Activated CD4-positive, alpha-beta T cell treated with anti-CD3 and anti-CD28 coated beads, Interleukin-10, Interleukin-2, amounts not matched to agents 100 ng/mL and 50 ng/mL, durations not matched to agents 16 hours and 8 hours (primary cell): ENCODE measurements at places on chromosomes 16 and 17.

DNA sequence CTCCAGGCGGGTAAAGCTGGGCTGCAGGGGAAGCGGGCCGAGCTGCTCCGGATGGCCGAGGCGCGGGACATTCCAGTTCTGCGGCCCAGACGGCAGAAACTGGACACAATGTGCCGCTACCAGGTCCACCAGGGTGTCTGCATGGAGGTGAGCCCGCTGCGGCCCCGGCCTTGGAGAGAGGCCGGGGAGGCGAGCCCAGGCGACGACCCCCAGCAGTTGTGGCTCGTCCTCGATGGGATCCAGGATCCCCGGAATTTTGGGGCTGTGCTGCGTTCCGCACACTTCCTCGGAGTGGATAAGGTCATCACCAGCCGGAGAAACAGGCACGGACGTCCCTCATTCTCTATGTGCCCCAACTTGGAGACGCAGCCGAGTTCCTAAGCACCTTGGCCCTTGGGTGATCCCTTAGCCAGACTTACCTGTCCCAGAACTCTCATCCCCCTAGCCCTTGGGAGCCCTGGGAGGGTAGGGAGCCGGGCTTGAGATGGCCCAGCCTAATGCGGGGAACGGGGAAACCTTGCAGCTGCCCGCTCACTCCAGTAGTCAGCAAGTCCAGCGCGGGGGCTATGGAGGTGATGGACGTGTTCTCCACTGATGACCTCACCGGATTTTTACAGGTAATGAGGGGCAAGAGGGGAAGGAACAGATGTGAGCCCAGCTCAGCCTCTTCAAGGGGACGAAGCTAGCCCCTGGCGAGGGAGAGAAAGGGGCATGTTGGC is 806 bp downstream of the MRM1 start:
- DNase-seq, result peak; percentile 5

- DNase-seq, result no peak
These were observed 1.7 kb upstream of the CDC27 start for GRCh38 chr17:47190770-47191169.

- DNase-seq, result no peak
These were observed 441 bp downstream of the VASN start for GRCh38 chr16:4372001-4372577.

DNA sequence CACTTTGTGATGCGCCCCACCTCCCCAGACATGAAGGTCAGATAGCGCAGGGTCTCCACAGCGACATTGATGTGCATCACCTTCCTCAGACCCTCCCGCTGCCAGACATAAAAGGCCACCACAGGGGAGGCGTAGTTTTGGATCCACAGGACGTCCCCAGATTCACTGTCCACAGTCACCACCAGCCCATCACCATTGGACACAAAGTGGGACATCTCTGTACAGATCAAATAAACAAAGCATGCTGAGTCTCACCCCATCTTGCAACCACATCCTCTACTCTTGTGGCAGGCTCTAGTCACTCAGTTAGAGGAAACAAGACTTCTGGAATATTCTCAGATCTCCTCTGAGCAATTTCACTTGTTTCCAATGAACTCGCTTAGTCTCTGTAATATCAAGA is 46.3 kb upstream of the ICAM2 start:
- DNase-seq, result peak; percentile 59

DNA sequence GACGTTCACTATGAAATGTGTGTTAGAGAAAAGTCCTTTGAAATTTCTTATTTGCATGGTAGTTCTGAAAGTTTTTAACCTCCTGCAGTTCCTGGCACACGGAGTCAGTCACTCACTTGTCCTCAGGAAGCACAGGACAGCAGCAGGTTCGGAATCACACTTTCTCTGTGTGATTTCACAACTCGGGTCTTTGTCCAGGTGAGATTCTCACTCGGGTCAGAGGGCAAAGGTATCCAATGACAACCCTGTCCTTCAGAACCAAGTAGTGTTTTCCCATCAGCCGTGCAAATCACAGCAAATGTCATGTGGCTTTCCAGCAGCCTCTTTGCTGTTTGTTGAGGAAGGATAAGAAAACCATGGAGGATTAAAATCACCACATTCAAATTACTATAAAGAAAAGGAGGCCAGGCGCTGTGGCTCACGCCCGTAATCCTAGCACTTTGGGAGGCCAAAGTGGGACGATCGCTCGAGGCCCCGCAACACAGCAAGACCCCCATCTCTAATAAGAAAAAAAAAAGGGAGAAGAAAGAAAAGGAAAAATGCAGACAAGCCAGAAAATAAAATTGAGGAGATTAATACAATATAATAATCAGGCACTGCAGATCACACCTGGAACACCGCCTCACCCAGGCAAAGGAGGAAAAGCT is 22.0 kb downstream of the ADCY9 start:
- DNase-seq, result no peak

DNA sequence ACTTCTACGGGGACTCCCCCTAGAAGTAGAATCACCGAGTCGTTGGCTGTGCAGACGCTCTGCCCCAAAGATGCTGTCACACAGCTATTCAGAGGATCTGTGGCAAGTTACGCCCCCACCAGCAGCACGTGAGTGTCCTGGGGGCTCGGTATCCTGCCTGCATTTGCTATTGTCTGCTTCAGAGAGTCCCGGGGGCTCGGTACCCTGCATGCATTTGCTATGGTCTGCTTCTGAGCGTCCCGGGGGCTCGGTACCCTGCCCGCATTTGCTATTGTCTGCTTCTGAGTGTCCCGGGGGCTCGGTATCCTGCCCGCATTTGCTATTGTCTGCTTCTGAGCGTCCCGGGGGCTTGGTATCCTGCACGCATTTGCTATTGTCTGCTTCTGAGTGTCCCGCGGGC is 23.8 kb upstream of the ZNF469 start:
- no peak for DNase-seq

DNA sequence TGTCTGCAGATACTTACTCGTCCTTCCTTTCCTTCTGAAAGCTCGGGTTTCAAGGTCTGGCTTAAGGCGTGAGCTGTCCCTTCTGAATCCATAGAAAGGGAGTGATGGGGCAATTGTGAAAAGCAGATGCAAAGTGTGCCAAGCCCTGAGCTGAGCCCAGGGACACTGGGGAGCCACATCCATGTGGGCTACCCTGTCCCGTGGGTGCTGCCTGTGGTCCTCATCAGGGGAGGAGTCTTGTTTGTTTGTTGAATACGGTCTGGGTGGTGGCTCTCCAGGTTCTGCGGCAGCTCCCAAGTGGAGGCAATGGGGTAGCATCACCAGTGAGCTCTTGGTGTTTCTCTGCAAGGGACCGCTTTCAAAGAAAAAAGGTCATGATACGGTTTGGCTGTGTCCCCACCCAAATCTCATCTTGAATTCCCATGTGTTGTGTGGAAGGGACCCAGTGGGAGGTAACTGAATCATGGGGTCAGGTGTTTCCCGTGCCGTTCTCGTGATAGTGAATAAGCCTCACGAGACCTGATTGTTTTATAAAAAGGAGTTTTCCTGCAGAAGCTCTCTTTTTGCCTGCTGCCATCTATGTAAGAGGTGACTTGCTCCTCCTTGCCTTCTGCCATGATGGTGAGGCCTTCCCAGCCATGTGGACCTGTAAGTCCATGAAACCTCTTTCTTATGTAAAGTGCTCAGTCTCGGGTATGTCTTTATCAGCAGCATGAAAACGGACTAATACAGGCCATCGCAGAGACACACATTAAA is 1.0 kb upstream of the ALG1 start:
- DNase-seq, result no peak

GRCh38 chr16:86062271-86062965 is 163.5 kb downstream of the IRF8 start:
- DNase-seq, result no peak

- DNase-seq, result no peak
These were observed 2.7 kb downstream of the MYO18A start for GRCh38 chr17:29177541-29177870.

DNA sequence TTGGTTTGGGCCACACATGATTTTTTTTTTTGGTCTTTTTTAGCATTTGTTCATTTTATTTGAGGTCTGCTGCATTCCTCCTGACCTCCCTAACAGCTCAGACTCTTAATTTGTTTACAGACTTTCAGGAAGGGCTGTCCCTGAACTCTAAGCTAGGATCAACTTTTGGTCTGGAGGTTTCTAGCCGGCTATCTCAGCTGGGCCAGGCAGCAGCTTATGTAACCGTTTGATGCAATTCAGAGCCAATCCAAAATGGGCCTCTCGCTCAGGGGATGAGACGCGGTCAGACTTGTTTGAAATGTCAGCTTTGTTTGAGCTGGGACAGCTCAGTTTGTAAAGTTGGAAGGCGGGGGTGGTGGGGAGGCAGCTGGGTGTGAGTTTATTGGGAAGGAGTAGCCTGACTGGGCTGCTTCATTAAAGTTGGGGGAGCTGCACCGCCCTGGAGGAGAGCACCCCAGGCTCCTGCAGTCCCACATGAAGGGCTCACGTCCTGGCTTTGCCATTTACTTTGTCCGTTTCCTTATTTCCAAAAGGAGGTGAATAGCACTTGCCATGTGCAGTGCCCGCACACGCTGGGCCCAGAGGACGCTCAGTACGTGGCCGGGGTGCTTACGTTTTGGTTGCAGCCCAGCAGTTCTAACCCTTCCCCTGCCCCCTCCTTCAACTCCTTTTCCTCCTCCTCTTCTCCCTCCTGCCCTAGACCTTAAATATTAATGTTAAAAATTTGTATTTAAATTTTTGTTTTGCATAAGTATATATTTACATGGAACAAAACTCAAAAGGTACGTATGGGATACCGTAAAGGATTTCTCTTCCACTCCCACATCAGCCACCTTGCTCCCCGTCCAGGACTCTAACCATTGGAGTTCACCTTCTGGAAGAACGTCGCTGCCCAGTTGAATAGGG is 121.2 kb downstream of the SNX29 start:
- no peak for DNase-seq

- DNase-seq, result no peak
These were observed 3.2 kb downstream of the KIFC3 start for GRCh38 chr16:57798953-57799599.

DNA sequence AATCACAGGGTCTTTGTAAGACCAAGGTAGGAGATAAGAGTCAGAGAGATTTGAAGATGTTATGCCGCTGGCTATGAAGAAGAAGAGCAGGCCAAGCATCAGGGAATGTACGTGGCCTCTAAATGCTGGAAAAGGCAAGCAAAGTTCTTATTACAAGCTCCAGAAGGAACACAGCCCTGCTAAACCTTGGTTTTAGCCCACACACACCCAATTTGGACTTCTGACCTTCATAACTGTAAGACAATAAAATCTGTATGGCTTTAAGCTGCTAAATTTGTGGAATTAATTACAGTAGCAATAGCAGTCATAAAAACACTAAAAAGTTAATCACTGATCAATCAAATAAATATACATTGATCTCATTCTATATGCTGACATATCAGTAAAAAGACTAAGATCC is 6.0 kb downstream of the TMEM170A start:
- DNase-seq, result no peak
